Hepatocyte (in vitro differentiated cells): ENCODE measurements at places on chromosomes 5 and 9.

DNA sequence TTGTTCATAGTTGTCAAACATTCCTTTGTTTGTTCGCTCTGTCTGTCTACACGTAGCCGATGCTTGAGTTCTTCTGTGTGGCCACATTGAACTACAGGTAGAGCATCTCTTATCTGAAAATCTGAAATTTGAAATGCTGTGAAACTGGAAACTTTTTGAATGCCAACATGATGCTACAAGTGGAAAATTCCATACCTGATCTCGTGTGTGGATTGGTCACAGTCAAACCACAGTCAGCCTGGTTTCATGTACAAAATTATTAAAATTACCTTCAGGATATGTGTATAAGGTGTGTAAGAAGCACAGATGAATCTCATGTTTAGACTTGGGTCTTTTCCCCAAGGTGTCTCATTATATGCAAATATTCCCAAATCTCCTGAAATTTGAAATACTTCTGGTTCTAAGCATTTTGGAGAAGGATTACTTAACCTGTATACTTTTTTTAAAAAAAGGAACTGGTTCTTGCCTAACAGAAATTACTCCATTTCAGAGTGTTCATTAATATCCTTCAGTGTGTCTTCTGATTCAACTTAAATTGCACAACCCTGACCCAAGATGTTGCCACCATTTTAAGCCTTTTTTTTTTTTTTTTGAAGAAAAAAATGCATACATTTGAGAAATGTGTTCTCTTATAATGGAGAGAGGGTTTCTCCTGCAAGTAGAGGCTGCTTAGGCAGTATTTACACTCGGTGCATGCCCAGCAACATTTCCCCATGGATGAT, 254.3 kb downstream of the MAST4 start:
- DNase-seq, result no peak

- peak; percentile 37 for DNase-seq
Observed at GRCh38 chr9:27487128-27487640, 36.9 kb upstream of the IFNK start.

DNA sequence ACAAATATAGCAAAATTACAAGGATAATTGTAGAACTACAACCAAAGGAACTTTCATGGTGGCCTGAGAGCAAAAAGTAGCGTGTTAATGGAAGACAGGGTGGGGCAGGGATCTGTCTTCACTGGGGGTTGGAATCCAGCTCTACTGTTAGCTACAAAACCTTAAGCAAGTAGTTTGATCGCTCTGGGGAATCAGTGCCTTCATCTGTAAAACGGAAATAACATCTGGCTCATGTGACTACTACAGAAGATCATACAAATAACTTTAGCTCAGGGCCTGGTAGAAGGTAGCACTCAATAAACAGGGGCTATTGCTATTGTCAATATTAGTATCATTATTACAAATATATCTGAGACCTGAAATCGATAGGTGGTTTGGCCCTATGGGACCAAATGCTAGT, 40.4 kb downstream of the ZNF608 start:
- no peak for DNase-seq

- DNase-seq, result no peak
Observed at GRCh38 chr5:96008987-96009647, 47.5 kb upstream of the ELL2 start.

GRCh38 chr5:174335682-174336364, 290.3 kb downstream of the NSG2 start:
- no peak for DNase-seq

DNA sequence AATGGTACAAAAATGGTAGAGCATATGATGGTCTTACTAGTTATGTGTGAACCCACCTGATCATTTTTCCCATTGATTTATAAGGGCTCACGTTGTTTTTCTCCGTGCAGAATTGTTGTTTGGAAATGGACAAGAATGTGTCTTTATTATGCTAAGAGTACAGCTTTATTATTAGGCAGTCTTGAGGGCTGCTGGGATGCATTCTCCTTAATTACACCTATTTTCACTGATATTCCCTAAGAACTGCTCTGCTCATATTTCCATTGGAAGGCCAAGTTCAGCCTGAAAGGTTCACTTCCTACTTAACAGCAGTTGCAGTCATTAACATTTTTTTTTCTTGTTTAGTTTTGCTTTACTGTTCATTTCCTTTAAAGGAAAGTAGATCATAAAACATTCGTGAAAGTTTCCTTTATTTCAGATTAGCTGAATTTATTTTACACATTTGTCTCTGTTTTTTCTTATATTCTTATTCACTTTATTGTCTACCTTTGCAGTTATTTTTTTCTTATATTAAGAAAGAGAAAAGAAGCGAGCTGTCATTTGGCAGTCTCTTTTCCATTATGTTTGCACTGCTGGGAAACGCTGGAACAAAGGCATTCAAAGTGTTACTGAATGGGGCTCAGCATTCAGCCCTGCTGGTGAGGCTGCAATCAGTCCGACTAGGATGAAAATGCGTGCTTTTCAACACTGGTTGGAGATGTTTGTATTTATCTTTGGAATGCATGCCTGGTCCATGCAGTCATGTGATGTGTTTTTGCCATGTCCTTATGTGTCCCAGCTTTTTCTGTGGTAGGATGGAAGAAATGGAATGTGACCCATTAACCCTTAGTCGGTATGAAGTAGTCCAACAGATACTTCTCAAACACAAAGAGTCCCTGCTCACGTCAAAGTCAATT, 602.7 kb upstream of the ZNF608 start:
- DNase-seq, result peak; percentile 35

- no peak for DNase-seq
Observed at GRCh38 chr9:127950513-127951289, 13.0 kb upstream of the DPM2 start.

DNA sequence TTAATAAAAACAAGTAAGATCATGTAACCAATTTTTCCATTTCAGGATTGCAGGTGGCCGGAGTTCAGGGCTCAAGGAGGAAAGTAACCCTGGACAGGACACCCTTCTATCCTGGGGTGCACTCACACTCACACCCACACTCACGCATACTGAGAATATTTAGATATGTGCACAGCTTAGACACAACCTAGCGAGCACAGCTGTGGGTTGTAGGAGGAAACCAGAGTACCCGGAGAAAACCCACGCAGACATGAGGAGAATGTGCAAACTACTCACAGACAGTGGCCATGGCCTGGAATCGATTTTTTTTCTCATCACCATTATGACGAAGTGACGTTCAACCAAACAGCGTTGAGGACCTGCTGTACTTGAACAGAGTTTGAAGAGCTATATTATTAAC, 4.5 kb upstream of the EFNA5 start:
- no peak for DNase-seq

GRCh38 chr9:113343732-113344231, 3.7 kb upstream of the WDR31 start:
- DNase-seq, result peak; percentile 84

GRCh38 chr5:83721953-83722901, 1.6 kb upstream of the HAPLN1 start:
- DNase-seq, result peak; percentile 90

DNA sequence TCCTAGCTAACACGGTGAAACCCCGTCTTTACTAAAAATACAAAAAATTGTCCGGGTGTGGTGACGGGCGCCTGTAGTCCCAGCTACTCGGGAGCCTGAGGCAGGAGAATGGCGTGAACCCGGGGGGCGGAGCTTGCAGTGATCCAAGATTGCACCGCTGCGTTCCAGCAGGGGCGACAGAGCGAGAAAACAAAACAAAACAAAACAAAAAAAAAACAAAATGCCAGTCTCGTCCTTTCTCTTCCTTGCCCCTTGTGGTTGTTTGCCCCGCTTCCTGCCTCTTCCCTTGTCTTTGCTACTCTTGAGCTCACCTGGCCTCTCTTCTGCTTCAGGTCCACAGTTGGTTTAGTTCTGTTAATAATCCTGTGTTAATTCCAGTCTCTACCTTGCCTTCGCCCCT, 22.5 kb downstream of the PRDM6 start:
- DNase-seq, result no peak

DNA sequence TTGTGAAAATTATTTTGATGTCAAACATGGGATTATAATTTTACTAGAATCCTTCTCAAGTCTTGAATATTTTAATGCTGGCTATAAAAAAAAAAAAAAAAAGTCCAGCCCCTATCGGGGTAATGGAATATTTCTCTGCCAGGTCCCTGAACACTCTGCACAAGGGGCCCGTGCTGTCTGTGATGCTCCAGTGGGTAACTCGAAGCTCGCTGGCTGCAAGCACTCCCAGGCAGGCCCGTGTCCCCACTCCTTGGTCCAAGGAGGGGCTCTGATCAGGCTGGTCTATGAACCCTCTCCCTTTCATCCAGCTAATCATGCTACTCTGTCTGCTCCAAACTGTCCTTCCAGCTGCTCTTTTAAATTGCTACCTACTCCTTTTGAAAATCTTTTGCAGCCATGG, 180.8 kb downstream of the GAPVD1 start:
- no peak for DNase-seq

GRCh38 chr5:180120237-180121101, 48.9 kb upstream of the RNF130 start:
- DNase-seq, result no peak

DNA sequence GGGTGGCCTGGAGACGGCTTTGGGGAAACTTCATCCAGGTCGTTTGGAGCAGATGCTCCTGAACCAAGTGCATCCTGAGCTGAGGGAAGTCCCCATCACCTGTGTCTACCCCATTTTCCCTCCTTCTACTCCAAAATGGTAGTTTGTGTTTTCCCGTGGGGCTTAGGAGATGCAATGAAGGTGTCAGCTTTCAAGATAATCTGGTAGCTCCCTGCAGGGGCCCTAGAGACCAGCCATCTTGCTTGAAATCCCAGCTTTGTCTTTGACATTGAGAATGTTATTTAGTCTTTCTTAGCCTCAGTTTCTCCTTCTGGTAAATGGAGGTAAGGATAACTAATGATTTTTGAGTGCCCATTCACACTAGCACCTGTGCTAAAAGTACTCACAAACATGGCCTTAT, 77.4 kb downstream of the WWC1 start:
- DNase-seq, result no peak

DNA sequence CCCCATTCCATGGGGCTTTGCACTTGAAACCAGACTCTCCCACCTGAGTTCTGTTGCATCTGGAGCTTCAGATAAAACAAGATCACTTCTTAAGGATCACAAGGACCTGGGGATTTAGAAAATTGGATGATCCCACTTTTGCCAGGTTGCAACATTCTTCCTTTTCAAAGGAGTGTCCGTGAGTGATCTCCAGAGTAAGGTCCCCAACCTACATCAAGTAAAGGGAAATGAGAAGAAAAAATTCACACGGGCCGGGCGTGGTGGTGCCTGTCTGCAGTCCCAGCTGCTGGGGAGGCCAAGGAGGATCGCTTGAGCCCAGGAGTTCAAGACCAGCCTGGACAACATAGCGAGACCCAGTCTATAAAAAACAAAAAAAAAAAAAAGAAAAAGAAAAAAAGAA, 41.2 kb upstream of the COL5A1 start:
- no peak for DNase-seq

DNA sequence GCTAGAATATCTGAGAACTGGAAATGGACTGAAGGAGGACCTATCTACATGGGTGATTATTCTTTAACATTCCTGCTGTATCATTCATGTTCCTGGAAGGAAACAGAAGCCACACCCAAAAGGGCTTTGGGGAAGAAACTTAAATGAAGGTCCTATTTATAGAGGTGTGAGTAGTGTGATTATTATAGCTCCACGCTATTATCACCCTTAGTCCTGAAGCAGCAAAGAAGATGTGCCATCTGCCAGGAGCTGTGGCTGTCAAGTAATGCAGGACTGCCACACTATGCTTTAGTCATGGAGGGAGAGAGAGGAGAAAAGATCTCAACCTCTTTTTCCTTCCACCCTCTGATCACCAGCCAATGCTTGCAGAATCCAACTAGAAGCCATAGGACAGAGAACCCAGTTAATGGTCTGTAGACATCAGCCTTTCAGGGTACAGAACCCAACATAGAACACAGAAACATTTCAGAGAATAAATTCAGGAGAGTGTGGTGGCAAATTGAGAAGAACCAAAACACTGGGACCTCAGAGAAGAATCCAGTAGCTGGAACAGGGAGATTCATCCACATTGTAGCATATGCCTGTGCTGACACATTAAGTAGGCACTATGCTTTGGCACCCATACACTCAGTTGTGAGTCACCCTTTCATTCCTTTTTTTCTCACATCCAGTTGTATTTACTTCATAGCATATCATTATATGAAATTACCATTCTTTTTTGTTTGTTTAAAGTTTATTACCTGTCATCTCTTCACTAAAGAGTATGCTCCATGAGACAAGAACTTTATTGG, 21.0 kb upstream of the RNF180 start:
- DNase-seq, result no peak

GRCh38 chr9:110777876-110778215, 109.3 kb downstream of the MUSK start:
- DNase-seq, result no peak

DNA sequence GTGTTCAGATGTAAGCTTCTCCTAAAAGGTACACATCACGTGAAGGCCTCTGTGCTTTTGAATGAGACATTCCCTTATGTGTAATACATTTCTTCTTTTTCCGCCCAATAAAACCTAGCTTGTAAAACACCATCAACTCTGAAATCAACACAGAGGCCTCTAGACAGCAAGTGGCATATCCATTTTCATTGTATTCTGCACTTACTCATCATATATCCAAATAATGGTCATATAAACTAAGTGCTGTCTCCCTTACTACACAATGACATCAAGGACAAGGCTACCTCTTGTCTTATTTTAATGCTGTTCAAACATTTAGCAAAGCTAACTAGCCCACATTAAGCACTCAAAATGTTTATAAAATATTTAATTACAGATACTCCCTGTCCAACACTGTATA, 108.5 kb downstream of the ELAVL2 start:
- no peak for DNase-seq
